ENCODE measurements at places on chromosomes 3 and 15.

DNA sequence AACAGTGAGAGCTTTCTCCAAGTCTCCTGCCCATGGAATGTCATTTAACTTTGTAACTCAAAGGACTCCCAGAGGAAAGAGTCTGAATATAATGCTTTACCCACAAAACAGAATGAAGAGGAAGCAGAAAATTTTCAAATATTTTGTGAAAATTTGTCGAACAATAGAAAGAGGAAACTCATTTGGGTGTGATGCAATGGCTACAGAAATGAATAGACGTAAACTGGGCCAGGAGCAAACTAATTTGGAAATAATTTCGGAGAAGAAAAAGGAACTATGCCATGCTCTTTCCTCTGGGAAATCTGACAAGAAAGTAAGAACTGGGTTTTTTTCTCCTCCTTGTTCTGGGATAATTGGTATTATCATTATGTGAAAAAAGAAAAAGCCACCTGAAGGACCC lies 11.2 kb upstream of the SUMF1 start:
- DNase-seq, result no peak

GRCh38 chr3:132073771-132074170 lies 39.0 kb upstream of the CPNE4 start:
- no peak for DNase-seq

GRCh38 chr15:51332206-51333147 lies 5.9 kb downstream of the CYP19A1 start:
- no peak for DNase-seq

DNA sequence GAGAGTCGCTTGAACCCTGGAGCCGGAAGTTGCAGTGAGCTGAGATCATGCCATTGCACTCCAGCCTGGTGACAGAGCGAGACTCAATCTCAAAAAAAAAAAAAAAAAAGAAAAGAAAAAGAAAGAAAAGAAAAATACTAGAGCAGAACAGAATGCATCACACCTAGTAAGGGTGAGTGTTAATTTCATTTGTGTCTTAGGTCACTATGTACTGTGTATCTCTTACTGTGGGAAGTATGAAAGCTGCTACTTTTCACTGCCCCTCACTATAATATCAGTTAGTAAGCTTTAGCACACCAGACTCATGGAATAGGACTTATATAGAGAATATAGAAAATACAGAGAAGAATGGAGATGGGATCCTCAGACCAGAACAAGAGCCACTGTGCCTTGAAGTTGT lies 45.9 kb upstream of the RASA2 start:
- DNase-seq, result no peak

GRCh38 chr15:80494756-80495155 lies 90.6 kb downstream of the ARNT2 start:
- DNase-seq, result no peak

GRCh38 chr3:80000022-80000421 lies 232.2 kb upstream of the ROBO1 start:
- DNase-seq, result no peak

DNA sequence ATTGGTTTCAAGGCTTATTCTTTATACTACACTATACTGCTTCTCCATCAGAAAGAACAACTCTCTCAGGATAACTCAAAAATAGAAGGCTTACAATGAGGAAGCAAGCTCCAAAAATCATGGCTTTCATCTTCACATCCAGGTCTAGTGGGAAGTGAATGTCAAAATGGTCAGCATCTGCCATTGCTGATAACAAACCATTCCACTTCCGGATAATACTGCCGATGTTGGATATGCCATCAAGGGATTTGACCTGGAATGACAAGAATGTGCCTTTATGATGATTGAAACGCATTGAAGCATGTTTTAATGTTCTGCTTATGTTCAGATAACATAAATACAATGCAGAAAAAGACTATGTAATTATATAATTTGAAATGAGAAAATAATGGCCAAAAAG lies 34.0 kb upstream of the PLOD2 start:
- no peak for DNase-seq

DNA sequence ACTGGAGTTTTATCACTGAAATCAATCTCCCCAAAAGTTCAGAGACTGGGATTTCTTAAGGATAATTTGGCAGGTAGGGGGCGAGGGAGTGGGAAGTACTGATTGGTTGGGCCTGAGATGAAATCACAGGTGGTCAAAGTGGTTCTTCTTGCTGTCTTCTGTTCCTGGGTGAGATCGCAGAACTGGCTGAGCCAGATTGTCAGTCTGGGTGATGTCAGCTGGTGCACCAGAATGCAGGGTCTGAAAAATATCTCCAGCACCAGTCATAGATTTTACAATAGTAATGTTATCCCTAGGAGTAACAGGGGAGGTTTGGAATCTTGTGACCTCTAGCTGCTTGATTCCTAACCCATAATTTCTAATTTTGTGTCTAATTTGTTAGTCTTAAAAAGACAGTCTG lies 86.7 kb upstream of the SLC25A36 start:
- no peak for DNase-seq
